OCI-LY7 (cell line): ENCODE measurements at places on chromosomes 2 and 18. TPM values are rescaled to one million over a fixed set of nuclear protein-coding genes. Genes with fewer than 3 reads are reported as not detected.

The PSTPIP2 gene
- total RNA-seq, result 0.11 TPM in 1 of 2 replicates, not detected in the other

The TAF1B gene
- total RNA-seq, result 35.3 and 39.6 TPM in 2 replicates

The KCNK3 gene
- total RNA-seq, result not detected in 2 replicates

The CCDC138 gene
- 21.5 and 25.1 TPM in 2 replicates for total RNA-seq

The ZNF532 gene
- 18.7 and 25.1 TPM in 2 replicates for total RNA-seq

The TBR1 gene
- 0.06 TPM in 1 of 2 replicates, not detected in the other for total RNA-seq

The MEP1B gene
- total RNA-seq, result not detected in 2 replicates

The TRIM43 gene
- 0.46 TPM in 1 of 2 replicates, not detected in the other for total RNA-seq

The ZNF638 gene
- 114 and 123 TPM in 2 replicates for total RNA-seq

The PRSS56 gene
- not detected in 2 replicates for total RNA-seq

The SLC16A14 gene
- not detected in 2 replicates for total RNA-seq

The RGPD3 gene
- total RNA-seq, result not detected in 2 replicates

The REEP1 gene
- not detected in 2 replicates for total RNA-seq

The STPG4 gene
- total RNA-seq, result 0.68 and 0.72 TPM in 2 replicates

The CYP1B1 gene
- total RNA-seq, result not detected in 2 replicates

The TRIM54 gene
- 13.6 and 18.8 TPM in 2 replicates for total RNA-seq

The MC5R gene
- total RNA-seq, result not detected in 2 replicates

The HOXD3 gene
- total RNA-seq, result not detected in 2 replicates

The SELENOI gene
- total RNA-seq, result 44.8 and 53.1 TPM in 2 replicates

The ANKRD62 gene
- 7.1 and 7.3 TPM in 2 replicates for total RNA-seq

The APLF gene
- total RNA-seq, result 6.8 and 7.6 TPM in 2 replicates

The CENPO gene
- 59.2 and 65.1 TPM in 2 replicates for total RNA-seq

The ANKRD53 gene
- not detected in 2 replicates for total RNA-seq

The DQX1 gene
- total RNA-seq, result 0.76 and 1.8 TPM in 2 replicates

The CNRIP1 gene
- total RNA-seq, result not detected in 2 replicates

The CCDC142 gene
- total RNA-seq, result 42.5 and 52.0 TPM in 2 replicates

The FBXO15 gene
- total RNA-seq, result 1.2 and 2.1 TPM in 2 replicates

The MYO1B gene
- total RNA-seq, result not detected in 2 replicates

The RNU2-63P gene
- 4.8 and 17.9 TPM in 2 replicates for total RNA-seq

The MYL12A gene
- total RNA-seq, result 301 TPM in 2 replicates

The ASIC4 gene
- total RNA-seq, result 0.74 and 0.96 TPM in 2 replicates

The MTCL1 gene
- 159 and 170 TPM in 2 replicates for total RNA-seq

The TMEM247 gene
- total RNA-seq, result not detected in 2 replicates

The WNT6 gene
- 0.74 and 1.8 TPM in 2 replicates for total RNA-seq

The RBM44 gene
- total RNA-seq, result 0.72 and 0.79 TPM in 2 replicates

The MYL1 gene
- total RNA-seq, result not detected in 2 replicates

The TOGARAM2 gene
- total RNA-seq, result not detected in 2 replicates

The POTEC gene
- not detected in 2 replicates for total RNA-seq

The BUB1 gene
- total RNA-seq, result 180 and 195 TPM in 2 replicates

The G6PC2 gene
- total RNA-seq, result not detected in 2 replicates

The DSC2 gene
- not detected in 2 replicates for total RNA-seq

The OSBPL6 gene
- total RNA-seq, result not detected in 2 replicates

The SERPINB4 gene
- total RNA-seq, result not detected in 2 replicates

The KCTD18 gene
- 16.2 and 20.0 TPM in 2 replicates for total RNA-seq

The OTOF gene
- total RNA-seq, result not detected in 2 replicates

The CLIP4 gene
- not detected in 2 replicates for total RNA-seq

The RBM43 gene
- 0.83 and 0.91 TPM in 2 replicates for total RNA-seq

The POMC gene
- not detected in 2 replicates for total RNA-seq

The RASGRP3 gene
- 8.7 and 11.2 TPM in 2 replicates for total RNA-seq

The SLC23A3 gene
- 3.1 and 6.7 TPM in 2 replicates for total RNA-seq

The EVX2 gene
- not detected in 2 replicates for total RNA-seq

The CYRIA gene
- total RNA-seq, result 11.7 and 13.4 TPM in 2 replicates

The RFTN2 gene
- total RNA-seq, result not detected in 2 replicates

The IL36G gene
- total RNA-seq, result not detected in 2 replicates

The TLX2 gene
- not detected in 2 replicates for total RNA-seq

The R3HDM1 gene
- total RNA-seq, result 111 and 122 TPM in 2 replicates

The TCF23 gene
- total RNA-seq, result 0.25 TPM in 1 of 2 replicates, not detected in the other

The CFAP221 gene
- total RNA-seq, result not detected in 2 replicates
